Inflammatory macrophage treated with lipopolysaccharide for 4 hours (primary cell): ENCODE measurements at places on chromosomes 3 and 15.
A peak's percentile ranks its signal among the peaks of the same experiment; 100 is the strongest.

DNA sequence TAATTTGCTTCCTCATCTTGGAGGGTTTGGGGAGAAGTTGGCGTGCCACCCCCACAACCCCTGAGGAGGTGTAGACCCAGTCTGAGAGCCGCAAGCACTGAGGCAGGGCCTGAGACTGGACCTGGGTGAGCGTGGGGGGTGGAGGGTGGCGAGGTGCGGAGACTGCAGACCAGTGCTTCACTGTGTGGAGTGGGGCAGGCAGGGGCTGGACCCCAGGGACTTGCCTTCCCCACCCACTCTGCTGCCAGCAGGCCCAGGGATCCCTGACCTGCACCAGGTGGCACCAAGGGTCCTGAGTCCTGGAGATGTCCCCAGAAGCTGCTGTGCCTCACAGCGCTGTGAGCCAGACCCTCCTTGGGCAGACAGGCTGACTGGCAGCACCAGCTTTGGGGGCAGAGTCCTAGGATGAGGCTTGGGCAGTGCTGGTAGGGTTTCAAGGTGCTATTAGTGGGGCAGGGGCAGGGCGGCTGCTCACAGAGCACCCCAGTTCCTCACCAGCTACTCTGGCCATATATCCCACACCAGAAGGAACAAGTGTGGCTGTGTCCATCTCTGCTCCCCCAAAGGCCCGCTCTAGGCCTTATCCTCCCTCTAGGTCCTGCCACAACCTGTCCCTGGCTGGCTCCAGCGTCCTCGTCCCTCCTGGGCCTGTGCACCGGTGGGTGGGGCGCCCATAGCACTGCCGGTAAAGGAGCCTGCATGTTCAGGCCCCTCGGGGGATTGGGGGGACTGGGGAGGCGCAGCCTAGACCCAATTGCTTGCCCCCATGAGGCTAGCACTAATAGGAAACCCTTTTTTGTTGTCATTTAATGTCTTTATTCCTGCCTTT lies 11.8 kb downstream of the ZBTB47 start:
- DNase-seq: no peak

- no peak for DNase-seq
These were observed 36.7 kb downstream of the CFAP44 start for GRCh38 chr3:113404637-113405036.

DNA sequence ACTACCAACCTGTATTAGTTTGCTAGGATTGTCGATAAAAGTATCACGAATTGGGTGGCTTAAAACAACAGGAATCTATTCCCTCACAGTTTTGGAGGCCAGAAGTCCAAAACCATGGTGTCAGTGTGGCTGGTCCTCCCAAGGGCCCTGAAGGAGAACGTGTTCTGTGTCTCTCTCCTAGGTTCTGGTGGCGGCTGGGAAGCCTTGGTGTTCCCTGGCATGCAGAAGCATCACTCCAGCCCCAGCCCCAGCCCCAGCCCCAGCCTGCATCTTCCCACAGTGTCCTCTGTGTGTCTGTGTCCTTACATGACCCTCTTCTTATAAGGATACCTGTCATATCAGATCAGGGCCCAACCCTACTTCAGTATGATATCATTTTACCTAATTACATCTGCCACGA lies 272.5 kb upstream of the LYSMD4 start:
- DNase-seq: no peak

DNA sequence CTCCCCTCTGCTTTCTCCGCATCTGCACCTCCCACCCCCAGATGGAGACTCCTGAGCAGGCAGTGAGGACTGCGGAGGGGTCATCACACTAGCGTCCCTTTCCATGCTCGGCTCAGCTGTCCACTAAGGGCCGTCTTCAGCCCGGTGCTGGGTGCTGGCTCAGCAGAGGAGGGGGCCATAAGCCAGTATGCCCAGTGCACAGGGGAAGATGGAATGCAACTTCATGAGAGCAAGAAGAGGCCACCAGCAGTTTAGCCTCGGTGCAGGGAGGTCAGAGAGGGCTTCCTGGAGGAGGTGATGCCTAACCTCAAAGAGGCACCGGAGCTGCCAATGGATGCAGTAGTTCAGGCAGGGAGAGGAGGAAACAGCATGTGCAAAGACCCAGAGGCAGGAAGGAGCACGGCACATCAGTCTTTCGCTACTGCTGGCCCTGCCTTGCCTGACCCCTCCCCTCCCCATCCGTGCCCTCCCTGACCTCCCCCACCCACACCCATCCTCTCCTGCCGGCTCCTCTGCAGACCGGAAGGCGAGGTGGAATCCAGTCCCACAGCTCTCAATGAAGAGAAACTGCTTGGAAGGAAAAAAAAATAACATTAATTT lies 15.2 kb upstream of the PLXND1 start:
- no peak for DNase-seq

DNA sequence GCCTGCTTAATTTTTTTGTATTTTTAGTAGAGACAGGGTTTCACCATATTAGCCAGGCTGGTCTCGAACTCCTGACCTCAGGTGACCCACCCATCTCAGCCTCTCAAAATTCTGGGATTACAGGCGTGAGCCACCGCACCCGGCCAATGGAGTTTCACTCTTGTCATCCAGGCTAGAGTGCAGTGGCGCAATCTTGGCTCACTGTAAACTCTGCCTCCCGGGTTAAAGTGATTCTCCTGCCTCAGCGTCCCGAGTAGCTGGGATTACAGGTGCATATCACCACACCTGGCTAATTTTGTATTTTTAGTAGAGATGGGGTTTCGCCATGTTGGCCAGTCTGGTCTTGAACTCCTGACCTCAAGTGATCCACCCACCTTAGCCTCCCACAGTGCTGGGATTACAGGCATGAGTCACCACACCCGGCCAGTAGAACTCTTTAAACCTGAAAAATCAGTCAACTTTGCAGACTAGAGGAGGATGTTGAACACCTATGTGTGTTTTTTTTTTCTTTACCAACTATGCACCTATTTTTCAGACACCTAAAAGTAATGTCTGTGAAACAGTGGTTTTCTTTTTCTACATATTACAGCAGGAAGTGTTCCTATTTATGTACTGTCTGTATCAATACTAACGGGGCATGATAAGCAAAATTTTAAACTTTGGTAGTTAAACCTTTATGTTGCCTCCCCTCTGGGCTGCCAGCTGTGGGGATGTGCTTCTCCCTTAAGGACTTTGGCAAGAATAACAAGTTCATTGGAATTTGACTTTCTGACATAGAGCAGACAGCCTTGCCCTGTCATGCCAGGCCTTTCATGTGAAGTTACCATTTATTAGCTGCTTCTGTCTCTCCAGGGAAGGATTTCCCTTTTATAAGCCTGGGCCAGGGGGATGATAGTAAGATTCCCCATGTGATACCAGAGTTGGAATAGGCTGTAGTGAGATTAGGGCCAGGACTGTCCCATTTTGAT lies 8.1 kb downstream of the ARIH2 start:
- DNase-seq: no peak

GRCh38 chr15:81754078-81754477 lies 291.7 kb downstream of the MEX3B start:
- DNase-seq: no peak

- DNase-seq: no peak
These were observed 1253.4 kb downstream of the ROBO2 start for GRCh38 chr3:78293284-78293683.

GRCh38 chr3:105527949-105528348 lies 161.2 kb downstream of the ALCAM start:
- no peak for DNase-seq

GRCh38 chr3:145981056-145981455 lies 179.9 kb downstream of the PLOD2 start:
- no peak for DNase-seq

DNA sequence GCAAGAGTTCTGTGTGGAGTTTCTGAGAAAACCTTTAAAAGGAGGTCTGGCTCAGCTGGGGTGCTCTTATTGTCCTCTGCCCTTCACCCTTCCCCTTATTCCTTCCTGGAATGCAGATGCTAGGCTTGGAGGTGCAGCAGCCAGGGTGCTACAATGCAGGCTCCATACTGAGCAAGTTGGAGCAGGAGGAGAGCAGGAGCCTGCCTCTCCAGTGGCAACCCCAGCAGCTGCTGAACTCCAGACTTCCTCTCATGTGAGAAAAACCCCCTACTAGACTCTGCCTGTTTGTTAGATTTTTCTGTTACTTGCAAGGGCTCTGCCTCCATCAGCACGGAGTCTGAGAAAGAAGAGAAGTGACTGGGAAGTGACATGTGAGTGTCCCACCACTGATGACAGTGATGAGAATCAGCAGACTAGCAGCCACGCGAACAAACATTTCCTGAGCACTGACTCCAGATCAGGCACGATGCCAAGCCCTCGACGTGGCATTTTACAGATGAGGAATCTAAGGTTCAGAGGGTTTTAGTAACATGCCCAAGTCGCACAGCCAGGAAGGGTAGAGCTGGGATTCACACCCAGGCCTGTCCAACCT lies 16.1 kb upstream of the RARRES1 start:
- DNase-seq: peak; percentile 82

DNA sequence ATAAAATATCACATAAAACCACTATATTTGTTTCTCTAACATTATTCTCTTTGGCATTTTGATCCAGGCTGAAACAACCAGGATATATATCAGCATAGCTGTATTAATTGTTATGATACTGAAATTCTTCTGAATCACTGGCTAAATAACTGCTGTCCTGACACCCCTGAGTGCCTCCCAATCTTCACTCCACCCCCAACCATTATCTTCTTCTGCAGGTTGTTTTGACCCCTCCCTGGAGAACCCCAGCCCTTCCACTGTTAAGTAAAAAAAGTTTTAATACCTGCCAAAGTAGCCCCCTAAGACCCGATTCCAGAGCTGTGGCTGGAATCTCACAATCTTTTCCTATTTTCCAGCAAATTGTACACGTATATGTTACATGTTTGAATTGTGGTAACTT lies 124.1 kb downstream of the DNAH12 start:
- DNase-seq: no peak

DNA sequence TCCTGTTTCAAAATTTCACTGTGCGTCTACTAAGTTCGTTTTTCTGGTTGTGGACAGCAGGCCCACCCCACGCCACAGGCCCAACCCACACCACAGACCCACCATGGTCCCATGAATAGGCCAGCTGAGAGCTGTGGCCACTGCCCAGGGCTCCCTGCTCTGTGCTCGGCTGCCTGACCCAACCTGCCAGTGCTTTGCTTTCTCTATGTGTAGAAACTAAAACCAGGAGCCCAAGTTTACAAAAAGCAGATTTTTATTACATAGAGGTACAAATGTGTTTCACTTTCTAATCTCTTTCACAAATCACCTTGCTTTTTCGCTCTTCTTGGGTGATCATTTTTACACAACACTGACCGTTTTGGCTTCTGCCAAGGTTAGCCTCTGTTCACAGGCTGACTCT lies 69.1 kb downstream of the HERC2 start:
- no peak for DNase-seq

GRCh38 chr3:124163689-124164088 lies 171.8 kb upstream of the ROPN1 start:
- DNase-seq: no peak
